ENCODE measurements at places on chromosomes 6 and 20.
A peak's percentile ranks its signal among the peaks of the same experiment; 100 is the strongest.

DNA sequence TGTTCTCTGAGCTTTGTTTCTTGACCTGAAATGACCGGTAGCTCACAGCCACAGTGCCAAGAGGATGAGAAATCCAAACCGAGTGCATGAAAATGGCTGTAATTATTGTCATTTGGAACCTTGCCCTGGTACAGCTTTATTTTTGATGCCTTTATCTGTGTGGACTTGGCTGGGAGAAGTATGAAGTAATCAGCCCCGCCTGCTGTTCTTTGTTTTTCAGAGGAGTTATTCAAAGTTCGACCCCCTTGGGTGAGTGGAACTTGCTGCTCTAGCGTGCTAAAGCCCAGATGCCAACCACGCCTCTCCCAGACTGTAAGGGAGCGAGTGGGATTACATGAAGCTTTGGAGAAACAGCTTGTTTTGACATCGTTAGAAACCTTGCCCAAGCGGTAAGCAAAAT, 48.3 kb downstream of the ECT2L start:
- DNase-seq = peak; percentile 32

- DNase-seq = no peak
Observed at GRCh38 chr6:32855467-32856174, 1.6 kb downstream of the PSMB9 start.

DNA sequence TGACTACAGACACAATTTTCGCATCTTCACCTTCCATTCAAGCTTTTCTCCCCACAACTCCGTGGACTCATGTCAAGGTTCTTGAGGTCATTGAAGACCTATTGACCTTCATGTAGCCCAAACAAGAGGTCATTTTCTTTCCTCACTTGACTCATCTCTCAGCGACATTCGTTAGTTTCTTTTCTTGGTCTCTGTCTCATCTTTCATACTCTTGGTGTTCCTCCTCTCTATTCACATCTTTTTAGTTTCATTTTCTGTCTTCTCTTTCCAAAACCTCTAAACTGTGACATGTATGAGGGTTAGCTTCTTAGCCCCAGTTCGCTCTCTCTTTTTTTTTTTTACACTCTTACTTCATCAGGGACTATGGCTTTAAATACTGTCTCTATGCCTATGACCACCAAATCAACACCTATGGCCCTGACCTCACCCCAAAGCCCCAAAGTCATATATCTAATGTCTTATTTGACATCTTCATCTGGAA, 128.6 kb upstream of the BACH2 start:
- DNase-seq = no peak

DNA sequence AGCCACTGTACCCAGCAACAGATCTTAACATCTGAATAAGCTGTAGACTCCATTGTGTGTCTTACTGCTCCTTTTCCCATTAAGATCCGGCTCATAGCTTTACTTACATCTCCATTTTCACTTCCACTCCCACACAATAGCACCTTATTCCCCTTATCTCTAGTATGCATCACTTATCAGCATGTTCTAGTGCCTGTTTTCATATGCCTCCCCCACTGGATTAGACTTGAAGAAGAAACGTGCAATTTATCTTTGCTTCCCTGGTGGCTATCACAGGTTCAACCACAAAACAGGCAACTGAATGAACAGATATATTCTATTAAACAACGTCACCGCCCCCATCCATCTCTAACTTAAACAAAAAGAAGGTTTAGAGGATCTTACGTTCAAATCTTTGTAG, 12.1 kb downstream of the SSR1 start:
- DNase-seq = no peak

DNA sequence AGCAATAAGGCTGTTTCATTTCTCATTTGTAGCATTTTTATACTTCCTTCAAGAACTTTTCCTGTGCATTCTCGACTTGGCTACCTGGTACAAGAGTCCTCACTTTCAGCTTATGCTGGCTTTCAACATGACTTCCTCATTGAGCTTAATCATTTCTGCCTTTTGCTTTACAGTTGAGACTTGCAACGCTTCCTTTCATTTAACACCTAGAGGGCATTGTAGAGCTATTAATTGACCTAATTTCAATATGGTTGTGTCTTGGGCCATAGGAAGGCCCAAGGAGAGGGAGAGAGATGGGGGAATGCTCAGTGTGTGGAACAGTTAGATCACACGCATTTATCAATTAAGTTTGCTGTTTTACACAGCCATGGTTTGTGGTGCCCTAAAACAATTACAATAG, 37.2 kb downstream of the SLC22A2 start:
- DNase-seq = no peak

DNA sequence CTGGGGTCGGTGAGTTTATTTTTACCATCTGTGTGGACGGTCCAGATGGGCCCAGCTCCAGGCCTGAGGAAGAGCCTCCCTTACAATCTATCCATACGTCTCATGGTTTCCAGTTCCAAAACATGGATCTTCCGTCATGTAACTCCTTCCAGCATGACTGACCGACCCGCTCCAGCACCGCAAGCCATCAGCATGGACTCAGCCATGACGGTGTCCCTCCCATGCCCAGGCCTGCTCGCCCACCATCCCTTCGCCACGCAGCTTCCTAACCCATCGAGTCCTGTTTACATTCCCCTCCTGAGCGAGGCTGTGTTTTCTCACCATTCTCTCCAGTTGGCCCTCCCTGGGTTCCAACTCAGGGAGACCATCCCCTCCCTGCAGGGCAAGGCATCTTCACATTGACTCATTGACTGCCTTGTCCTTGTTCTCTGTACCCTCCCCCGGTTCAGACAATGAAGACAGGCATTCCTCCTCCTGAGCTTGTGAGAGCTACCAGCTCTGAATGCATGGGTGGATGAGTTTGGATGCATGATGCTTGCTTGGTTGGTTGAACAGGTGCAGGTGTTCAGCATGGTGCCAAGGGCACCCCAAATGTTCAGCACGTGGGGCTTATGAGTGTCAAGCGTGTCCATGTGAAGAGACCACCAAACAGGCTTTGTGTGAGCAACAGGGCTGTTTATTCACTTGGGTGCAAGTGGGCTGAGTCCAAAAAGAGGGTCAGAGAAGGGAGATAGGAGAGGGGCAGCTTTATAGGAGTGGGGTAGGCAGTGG, 235.8 kb downstream of the SMOC2 start:
- no peak for DNase-seq

DNA sequence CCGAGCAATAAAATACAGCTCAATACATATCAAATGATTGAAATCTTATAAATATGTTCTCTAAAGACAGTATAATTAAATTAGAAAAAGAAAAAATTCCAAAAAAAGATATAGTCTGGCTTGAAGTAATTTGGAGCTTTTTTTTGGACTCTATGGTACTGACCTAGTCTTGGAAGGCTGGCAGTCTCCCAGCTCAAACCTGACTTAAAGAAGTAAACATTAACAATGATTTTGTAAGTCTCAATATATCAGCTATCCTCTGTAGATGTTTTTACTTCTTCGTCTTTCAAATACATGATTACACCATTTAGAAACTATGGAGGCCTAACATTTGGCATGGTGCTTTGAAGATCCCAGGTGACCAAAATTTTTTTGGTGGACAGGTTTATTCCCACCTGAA, 14.2 kb downstream of the HINT3 start:
- DNase-seq = no peak

- no peak for DNase-seq
Observed at GRCh38 chr20:62603907-62604785, 38.2 kb upstream of the SLCO4A1 start.

DNA sequence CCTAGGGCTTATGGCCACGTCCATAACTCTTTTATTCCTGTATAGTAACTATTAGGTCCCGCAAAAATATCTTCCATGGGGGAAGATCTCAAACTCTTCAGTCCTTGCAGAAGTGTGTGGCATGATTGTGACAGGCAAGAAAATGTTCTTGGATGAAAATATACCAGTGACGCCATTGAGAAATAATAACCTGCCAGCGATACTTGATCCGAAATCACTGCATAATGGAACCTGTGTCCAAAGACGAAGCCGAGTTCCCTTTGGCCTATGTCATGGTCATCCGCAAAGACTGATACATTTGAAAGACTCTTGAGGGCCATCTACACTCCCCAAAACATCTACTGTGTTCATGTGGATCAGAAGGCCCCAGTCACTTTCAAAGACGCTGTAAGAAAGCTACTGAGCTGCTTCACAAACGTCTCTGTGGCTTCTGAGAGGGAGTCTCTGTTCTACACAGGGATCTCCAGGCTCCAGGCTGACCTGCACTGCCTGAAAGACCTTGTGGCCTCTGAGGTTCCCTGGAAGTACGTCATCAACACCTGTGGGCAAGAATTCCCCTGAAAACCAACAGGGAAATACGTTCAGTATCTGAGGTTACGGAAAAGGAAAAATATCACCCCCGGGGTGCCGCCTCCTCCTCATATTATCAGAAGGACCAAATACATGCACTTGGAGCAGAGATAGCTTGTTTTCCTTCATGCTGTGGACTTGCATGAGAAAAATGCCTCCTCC, 6.9 kb upstream of the GCNT2 start:
- no peak for DNase-seq

GRCh38 chr20:16018881-16019280, 554.4 kb downstream of the KIF16B start:
- no peak for DNase-seq

GRCh38 chr20:41179961-41180360, 42.6 kb downstream of the PLCG1 start:
- no peak for DNase-seq

GRCh38 chr6:44606976-44607375, 219.5 kb downstream of the CDC5L start:
- no peak for DNase-seq

- no peak for DNase-seq
Observed at GRCh38 chr6:99485395-99485773, 29.8 kb downstream of the USP45 start.

GRCh38 chr6:15904651-15905376, 224.1 kb upstream of the MYLIP start:
- no peak for DNase-seq

DNA sequence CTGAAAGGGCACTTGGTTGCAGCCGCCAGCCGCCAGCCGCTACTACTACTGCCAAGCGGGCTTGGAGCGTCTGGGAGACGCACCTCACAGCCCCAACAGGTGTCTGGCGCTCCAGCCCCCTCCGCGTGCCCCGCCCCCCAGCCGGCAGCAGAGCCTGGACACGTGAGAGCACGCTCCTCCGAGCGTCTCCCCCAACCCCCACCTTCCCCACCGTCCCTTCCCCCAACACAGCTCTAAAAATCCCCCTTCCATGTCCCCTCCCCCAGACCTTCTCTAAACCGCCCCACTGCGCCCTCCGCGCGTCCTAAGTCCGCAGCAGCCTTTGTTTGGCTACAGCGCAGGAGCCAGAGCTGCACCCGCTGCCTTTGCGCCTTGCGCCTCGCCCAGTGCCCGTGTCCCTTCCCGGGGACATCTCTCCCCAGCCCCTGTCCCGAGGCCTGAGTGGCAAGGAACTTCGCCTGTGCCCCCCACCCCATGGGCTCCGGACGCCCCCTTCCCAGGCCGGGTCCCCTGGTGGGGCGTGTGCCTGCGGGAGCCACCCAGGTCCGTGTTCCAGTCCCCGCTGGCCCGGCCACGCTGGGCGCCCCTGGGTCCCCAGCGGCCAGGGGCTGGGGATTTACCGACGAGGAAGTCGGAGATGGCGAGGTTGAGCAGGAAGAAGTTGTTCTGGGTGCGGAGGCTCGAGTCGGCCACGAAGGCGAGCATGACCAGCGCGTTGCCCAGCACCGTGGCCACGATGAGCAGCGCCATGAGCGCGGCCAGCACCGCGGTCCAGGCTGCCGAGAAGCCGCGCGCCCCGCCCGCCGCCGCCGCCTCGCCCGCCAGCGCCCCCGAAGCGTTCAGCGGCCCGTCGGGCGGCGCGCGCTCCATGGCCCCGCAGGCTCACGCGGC, 732 bp downstream of the HRH3 start:
- no peak for DNase-seq

- DNase-seq = no peak
Observed at GRCh38 chr20:21017528-21018085, 88.6 kb downstream of the LINC00237 start.
